ENCODE measurements at places on chromosomes 2 and 18.

GRCh38 chr18:69365658-69366057 lies 35.0 kb upstream of the DOK6 start:
- no peak for DNase-seq

DNA sequence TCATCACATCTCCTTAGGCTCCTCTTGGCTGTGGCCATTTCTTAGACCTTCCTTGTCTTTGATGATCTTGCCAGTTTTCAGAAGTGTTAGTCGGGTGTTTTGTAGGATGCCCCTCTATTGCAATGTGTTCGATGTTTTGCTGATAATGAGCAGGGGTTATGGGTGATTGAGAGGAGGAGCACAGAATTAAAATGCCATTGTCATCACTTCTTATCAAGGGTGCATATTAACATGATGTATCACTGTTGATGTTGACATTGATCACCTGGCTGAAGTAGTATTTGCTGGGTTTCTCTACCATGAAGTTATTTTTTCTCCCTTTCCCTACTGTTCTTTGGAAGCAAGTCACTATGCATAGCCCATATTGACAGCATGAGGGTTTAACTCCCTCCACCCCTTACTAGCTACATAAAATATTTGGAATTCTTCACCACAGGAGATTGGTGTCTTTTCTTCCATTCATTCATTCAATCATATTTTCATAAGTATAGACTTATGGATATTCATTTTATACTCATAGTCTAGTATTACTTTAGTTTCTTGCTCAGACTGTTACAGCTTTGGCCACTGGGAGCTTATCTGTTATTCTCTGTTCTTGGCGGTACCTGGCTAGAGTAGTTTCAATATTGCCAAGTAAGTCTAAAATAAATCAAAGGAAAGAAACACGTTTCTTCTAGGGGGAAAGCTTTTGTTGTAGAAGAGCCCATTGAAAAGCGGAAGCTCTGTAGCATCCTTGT lies 54.5 kb upstream of the TMEM87B start:
- no peak for DNase-seq

DNA sequence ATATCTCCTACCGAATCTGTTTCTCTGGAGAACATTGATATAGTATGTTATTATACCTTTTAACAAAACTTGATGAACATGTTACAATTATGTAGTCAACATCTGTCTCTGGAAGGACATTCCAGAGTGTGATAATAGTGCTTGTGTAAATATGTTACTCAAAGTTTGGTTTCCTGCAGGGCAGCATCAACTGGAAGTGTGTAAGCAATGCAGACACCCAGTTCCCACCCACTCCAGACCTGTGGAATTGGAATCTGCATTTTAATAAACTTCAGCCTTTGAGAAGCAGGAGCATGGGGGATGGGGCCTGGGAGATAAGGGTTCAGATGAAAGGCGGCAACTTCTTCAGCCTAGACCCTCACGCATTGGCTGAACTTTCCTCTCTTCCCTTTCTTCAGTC lies 398.9 kb downstream of the RND3 start:
- DNase-seq: no peak

GRCh38 chr18:48740068-48740440 lies 201.2 kb downstream of the CTIF start:
- no peak for DNase-seq

DNA sequence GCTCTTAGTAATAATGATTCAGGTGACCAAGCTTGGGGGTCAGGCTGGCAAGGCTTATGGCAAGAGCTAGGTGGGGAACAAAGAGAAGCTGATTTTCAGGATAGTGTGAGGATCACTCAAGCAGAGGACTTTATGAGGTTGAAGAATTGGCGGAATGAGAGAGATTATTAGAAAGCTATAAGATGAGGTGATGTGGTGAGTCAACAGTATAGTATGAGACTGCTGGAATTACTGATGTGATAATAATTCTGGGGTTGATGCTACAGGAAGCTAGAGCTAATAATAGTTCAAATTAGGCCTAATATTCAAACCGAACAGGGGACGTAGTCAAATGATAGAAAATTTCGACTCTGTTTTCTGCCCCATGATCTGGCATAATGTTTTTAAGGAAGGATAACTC lies 2115.3 kb upstream of the PIK3C3 start:
- DNase-seq: no peak

DNA sequence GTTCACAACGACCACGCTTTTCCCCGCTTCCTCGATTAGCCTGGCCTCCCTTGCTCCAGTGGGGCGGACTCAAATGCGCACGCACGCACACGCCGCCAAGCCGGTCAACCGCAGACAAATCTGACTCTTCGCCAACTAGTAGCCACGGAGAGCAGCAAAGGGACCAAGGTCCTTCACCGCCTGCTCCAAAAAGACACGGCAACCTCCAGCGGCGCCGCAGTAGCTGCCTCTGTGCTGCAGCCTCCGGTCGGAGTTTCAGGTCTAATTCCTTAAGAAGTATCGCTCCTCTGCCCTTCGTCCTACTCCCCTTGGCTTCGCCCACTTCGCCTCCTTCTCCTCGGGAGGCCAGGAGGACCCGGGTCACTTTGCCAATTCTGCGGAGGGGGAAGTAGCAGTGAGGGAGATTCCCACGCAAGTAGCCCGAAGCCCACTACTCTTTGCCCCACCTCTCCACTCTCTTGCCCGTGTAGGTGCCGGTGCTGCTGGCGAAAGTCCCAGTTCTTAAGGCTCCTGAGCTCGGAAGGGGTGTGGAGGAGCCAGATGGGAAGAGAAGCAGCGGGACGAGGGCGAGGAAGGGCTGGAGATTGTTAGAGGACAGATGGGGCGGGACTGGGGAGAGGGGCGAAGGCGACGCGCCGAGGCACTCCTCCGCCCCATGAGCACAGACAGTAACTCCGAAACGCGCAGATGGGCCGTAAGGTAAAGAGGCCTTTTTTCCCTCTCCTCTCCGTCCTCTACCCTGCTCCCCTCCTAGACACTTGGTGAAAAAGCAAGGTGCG lies 615 bp downstream of the AKAIN1 start:
- no peak for DNase-seq

DNA sequence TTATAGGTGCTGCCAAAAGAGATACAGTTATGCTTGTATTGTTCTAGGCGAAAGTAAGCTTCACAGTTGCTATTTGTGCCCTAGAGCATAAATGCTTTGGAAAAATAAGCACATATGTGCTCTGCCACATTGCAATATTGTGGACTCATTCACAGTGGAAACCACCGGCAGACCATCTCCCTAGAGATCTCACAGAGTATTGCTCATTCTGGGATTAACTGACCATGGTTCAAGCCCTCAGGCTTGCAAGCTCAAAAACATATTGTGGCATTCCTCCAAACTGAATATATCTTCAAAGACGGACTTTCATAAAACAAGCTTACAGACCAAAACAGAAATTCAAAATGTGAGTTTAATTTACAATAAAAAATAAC lies 158.2 kb upstream of the CCDC150 start:
- DNase-seq: no peak

DNA sequence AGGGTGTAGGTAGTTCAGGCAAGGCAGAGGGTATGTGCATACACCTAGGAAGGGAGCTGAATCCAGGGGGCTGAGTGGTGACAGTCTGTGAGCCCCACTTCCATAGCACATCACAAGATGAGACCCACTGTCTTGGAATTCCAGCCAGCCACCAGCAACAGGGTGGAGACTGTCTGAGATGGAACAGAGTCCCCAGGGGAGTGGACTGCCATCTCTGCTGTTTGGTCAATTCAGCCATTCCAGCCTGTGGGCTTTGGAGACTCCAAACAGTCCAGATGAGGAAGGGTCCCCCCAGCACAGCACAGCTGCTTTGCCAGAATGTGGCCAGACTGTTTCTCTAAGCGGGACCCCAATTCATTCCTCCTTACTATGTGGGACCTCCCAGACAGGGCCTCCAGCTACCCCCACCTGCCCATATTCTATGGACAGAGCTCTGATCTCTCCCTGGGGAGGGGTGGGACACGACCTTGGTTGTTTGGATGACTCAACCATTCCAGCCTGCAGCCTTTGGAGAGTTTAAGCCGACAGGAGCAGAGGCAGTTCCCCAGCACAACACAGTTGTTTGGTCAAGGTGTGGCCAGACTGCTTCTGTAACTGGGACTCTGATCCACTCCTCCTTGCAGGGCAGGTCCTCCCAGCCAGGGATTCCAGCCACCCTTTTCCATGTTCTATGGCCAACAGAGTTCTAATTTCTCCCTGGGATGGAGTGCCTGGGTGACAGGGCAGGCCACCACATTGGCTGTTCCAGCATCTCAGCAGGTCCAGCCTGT lies 178.0 kb downstream of the RND3 start:
- no peak for DNase-seq

- no peak for DNase-seq
These were observed 841.6 kb downstream of the TRIB2 start for GRCh38 chr2:13558368-13558767.

DNA sequence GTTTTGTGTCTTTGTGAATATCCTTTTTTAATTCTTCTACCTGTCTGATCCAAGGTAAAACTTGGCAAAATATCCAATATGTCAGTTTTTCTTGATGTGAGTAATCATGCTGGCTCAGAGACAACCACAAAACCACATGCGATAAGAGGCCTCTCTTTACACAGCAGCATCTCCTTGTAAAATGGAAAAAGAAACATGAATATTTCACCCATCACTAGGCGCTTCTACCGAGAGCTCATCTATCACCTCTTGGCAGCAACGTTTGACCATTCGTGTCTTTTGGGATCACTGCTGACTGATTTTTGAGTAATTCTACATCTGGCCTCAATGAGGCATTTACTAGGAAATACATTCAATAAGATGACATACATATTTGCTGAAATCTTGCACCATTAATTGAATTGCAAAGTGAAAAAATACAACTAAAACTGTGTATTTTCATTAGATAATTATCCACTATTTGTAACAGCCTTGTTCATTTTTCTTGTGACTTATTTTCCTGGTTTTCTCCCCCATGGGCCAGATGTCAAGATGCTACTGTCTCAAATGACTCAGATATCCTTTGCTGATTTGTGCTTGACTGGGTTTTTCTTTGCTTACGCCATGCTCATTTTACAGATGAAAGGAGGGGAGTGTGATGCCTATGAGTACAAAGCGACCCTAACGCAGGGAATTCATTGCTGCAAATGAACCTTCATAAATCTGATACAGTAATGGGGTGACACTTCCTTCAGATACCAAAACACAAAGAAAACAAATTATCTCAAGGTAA lies 467.5 kb downstream of the FBXO15 start:
- DNase-seq: no peak

GRCh38 chr18:5197461-5197860 lies 404 bp upstream of the AKAIN1 start:
- peak; percentile 28 for DNase-seq

GRCh38 chr2:237944302-237944701 lies 22.5 kb upstream of the UBE2F start:
- no peak for DNase-seq

- no peak for DNase-seq
These were observed 481 bp downstream of the DCDC2C start for GRCh38 chr2:3703757-3704355.

DNA sequence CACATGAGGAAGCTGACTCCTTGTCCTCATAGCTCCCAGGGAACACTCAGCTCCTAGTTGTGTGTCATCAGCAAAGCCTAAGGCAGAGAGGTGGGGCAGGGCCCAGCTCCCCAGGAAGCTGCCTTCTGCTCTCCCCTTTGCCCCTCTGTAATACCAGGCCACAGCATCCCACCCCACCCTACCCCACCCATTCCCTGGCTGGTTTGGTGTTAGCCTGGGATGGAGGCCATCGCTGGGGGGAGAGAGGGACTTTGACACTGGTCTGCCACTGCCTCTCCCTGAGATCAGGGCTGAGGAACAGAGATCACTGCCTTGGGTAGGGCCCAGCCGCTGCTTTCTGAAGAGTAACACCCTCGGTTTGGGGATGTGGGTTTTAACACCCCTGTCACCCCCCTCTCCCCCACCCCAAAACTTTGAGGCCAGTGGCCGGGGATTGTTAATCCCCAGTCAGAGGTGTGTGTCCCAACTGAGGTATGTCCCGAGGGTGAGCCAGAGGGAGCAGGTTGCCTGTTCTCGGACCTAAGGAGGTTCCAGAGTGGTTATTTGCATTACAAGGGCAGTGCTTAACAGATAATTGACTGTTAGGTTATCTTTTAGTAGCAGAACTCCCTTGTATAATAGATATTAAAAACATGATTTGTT lies 41.4 kb downstream of the TET3 start:
- DNase-seq: no peak

GRCh38 chr18:28045880-28046279 lies 131.1 kb downstream of the CDH2 start:
- DNase-seq: no peak

DNA sequence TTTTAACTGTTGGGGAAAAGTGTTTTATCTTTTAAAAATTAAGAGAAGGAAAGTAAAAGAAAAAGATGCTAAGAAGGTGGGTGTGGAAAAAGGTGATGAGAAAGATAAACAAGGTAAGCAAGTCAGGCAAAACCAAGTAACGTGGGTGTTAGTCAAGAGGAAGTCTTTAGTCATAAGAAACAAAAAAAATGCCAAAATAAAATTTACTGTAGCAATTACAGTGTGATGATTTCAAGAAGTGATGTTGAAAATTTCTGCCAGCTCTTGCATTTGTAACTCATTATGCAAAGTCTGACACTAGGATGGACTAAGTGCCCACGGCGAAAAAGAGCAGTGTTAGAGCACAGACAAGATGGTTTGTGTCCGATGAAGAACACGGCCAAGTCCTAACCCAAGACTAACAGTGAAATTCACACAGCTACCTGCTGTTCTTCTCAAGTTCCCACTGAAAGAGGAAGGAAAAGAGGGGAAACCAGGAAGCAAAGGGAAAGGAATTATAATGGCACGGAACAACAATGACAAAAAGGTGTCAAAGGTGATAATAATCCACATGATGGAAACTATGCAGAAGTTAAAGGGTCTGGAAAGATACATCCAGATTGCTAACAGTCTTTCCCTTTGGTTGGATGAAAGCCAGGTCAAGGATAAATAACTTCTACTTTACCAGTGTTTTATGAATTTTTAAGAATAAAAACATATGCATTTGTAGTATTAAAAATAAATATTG lies 34.1 kb downstream of the NOL10 start:
- no peak for DNase-seq

- no peak for DNase-seq
These were observed 345.8 kb downstream of the SOCS6 start for GRCh38 chr18:70634576-70635147.

GRCh38 chr2:188524519-188525113 lies 232.9 kb downstream of the GULP1 start:
- peak; percentile 50 for DNase-seq

DNA sequence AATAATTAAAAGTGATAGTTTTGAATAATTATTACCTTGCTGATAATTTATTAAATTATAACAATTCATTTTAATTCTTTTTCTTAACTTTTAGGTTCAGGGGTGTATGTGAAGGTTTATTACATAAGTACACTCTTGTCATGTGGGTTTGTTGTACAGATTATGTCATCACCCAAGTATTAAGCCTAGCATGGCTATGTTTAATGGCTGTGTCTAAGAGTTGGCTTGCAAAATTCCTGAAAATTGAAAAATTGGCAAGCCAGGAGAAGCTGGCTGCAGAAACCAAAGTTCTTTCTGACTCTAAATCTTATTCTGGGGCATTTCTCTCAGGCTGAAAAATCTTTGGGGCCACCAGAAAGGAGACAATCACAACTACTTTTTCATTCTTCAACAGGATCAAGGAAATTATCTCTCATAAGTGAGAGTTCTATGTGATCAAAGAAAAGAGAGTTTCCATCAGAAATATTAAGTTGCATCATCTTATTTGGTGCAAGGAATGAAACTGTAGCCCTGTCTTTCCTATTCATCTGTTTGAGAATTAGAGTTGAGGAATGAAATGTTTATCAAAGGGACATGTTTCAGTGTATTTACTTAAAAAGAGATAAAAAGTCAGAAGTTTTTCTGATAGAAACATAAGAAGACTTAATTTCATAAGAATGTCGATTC lies 412.1 kb upstream of the CDH2 start:
- no peak for DNase-seq

Measured in NCI-H748 treated with DMSO at 0.1 percent for 48 hours (cell line).